Activated CD8-positive, alpha-beta memory T cell treated with anti-CD3 and anti-CD28 coated beads for 1 hour (primary cell): ENCODE measurements at places on chromosomes 7 and 10.
A peak's percentile ranks its signal among the peaks of the same experiment; 100 is the strongest.

DNA sequence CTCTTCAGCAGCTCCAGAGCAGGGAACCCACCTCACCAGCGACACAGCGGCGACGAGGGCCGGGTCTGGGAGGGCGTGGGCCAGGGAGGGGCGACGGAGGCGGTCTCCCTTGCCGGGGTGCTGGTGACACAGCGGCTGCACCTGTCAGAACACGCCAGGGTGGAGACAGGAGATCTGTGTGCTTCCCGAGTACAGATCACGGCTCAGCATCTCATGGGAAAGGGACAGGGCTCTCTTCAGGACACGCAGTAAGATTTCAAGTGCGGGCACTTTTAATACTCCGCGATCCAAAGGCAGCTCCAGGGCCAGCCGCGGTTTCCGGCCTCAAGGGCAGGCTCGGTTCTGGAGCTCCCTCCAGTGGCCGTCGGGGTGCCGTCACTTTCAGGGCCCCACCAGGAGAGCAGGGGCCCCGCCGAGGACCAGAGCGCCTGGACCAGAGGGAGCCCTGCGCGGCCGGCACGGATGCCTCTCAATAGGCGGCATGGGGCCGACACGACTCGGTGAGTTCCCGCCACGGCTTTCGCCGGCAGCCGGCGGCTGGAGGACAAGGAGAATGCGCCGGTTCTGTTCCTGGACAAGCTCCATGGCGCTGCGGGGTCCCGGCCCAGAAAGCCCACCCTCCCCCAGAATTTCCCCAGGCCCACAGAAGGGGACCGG lies 21.4 kb downstream of the GPR146 start:
- peak; percentile 73 for DNase-seq

DNA sequence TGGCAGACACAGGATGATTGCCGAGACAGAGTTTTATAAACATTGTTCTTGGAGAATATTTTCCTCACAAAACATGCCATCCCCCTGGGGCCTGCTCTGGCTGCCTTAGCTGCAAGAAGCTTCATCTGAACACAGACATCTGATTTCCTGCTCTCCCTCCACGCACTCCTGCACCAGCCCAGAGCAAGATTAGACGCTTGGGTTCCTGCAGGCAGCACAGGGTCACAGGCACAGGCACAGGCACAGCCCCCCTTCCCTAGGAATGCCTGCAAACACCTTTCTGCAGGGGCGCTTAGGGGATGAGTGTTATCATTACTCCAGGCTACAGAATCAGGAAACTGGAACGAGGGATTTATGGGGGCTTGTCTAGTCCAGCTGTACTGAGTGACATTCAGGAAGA lies 450.3 kb downstream of the GRID1 start:
- no peak for DNase-seq

- DNase-seq: no peak
Measured at GRCh38 chr7:94620703-94621118, 35.2 kb downstream of the SGCE start.

DNA sequence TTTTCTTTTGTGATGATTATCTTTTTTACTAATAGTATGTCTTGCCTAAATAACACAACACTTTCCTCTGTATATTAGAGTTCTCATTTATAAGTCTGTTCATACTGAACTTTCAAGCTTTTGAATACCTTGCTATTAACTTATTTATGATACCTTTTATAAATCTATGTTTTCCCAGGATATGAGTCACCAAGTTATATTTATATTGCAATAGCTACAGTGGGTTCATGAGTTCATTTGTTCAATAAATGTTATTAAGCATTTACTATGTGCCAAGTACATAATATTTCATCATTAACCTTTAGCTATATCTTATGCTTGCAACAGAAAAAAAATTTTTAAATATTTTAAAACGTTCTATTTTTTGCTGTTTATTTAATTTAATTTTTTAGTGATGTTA lies 18.3 kb downstream of the CLCN1 start:
- DNase-seq: no peak

DNA sequence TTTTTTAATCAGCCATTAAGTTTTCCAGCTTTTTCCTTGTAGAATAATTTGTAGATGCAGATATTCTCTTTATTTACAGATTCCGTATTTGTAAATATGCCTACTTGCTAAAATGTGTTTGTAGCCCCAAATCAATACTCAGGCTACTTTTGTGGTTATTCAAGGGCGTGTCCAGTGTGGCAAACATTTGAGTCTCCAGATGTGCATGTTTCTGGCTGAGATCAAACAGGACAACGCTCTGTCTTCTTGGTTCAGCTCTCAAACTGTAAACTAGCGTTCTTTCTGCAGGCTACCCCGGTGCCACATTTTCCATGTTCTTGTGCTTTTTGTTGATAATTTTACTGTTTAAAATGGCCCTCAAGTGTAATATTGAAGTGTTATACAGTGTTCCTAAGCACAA lies 16.2 kb upstream of the OR2A5 start:
- no peak for DNase-seq

GRCh38 chr7:37230221-37230620 lies 218.4 kb downstream of the ELMO1 start:
- DNase-seq: no peak

DNA sequence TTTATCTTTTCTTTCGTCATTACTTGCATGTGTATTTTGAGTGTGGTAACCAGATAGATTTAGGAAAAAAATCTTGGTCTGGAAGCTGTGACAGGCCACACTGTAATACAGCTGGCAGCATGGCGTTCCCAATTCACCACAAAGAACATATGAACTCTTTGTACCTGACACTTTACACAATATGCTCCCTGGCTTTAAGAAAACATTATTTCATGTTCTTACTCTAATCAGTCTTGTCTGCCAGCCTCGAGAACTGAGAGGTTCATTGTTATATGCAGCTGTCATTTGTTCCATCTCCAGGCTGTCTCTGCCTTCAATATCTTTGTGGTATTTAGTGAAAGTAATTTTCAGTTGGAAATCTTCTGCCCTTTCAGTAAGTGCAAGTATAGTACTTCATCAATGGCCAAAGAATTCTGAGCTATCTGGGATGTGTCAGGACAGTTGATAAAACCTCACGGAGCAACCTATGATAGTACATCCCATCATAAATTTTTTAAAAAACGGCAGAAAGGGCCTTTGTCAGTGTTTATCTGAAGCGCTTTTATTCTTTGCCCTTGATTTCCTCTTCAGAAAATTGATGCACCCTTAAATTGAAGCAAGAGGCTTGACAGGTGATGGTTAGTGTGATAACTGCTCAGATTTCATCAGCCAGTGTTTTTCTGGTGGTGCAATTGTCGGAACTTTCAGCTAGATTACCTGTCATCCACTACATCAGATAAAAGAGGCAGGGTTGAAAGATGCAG lies 146.3 kb upstream of the SP8 start:
- no peak for DNase-seq

DNA sequence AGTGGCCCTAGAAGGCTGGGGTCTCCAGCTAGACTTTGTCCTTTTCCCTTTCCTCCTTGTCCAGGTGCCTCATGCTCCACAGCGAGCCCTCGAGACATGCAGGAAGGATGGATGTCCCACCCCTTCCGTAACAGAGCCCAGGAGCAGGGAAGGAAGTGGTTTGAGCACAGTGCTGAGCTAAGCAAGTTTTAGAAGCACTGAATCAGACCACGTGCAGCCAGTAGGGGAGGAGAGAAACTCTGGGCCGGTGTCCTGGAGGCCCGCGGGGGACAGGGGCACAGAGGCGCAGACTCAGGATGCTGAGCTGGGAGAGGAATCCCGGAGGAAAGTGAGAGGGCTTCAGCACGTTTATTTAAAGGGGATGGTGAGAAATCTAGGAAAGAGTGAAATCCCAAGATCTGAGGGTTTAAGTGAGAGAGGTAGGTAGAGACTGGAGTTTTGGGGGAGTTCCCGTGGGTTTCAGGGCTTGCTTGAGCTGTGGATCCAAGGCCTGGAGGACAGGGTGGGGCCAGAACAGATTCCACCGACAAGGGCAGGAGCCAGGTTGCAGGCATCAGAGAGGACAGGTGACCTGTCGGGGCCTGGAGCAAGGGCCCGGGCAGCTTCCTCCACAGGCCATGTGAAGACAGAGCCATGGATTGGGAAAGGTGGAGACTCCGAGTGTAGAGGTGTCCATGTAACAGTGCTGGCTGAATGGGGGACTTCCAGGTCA lies 4.4 kb upstream of the IRF5 start:
- no peak for DNase-seq

GRCh38 chr7:5701085-5701914 lies 80.2 kb downstream of the RNF216 start:
- no peak for DNase-seq

DNA sequence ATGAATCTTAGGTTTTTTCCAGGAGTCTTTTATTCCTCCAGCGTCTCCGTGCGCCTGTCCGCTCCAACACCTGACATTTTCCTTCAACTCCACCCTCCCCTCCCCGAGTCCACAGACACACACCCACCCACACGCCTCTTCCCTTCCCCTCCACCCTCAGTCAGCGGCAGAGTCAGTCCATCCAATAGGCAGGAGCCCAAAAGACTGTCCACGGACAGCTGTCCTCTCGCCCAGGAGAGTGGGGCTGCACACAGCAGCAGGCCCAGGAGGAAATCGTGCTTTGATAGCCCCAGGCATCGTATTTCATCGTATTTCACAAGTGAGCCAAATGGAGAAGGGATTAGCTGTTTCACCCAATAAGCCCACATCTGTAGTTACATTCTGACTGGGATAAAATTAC lies 285.1 kb downstream of the ZEB1 start:
- DNase-seq: no peak

DNA sequence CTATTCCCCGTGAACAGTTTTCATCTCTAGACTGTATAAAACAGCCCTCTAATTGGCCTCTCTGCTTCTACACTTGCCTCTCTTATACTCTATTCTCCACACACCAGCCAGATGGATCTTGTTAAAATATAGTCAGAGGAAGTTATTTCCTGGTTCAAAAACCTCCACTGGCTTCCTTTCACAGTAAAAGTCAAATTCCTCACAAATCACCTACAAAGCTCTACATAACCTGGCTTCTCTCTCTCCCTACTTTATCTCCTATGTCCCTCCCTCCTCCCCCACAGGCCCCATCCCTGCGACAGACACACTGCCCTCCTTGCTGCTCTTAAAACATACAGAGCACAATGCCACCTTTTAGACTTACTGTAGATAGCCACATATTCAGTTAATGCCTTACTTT lies 60.1 kb downstream of the TPK1 start:
- no peak for DNase-seq

DNA sequence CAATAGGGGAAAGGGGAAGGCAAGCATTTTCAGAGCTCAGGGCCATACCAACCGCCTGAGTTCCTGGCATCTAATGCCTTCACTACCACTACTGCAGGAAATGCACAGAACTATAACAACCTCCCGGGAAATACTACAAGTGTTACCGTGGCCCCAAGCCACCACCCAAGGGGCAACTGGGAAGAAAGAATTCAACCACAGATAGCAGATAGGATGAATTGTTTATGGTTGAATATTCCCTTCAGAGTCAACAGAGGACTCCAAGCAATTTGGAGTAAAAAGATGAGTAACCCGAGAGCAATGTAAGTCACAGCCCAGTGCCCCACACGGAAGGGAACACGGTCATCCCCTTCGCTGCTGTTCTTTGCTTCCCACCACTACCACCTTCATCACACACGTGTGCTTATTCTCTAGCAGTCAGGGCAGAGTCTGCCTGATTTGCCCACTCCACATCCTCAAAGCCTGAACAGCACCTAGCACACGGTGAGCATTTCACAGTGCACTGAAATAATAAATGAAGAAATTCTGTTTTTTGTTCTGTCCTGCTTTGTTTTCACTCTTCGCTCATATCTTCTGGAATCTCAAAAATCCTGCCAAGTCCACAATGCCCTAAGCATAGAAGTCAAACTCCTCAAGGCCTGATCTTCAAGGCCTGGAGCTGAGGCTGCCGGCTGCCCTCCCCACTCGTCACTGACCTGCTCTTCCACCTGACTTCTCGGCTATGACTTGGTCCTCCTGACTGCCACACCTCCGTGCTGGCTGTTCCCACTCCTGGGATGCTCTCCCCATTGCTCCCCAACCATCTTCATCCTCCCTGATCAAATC lies 221.1 kb downstream of the KCNMA1 start:
- no peak for DNase-seq

- no peak for DNase-seq
Measured at GRCh38 chr10:58776568-58777318, 264.1 kb downstream of the BICC1 start.

- DNase-seq: no peak
Measured at GRCh38 chr7:26278770-26279169, 12.9 kb upstream of the SNX10 start.

GRCh38 chr10:60082341-60082740 lies 176.0 kb upstream of the CCDC6 start:
- no peak for DNase-seq

GRCh38 chr7:114086537-114086913 lies 167.7 kb upstream of the PPP1R3A start:
- no peak for DNase-seq

DNA sequence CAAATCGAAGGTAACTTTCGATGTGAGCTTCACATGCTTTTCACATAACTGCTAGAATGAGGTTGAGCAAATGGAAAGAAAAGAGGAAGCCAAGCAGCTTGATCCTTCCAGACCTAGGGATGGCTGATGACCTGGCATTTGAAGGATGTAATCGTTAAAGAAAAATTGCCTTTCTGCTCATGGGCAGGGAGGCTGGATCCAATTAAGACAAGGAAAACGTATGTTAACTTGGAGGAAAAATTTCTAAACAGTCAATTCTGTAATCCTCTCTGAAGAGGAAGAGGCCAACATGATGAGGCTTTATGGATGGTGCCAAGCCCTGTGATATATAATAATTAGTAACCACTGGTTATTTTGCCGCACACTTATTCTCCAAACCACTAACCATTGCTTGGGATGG lies 12.5 kb downstream of the GRK5 start:
- DNase-seq: no peak

- DNase-seq: no peak
Measured at GRCh38 chr10:102316421-102316820, 71.1 kb downstream of the GBF1 start.

DNA sequence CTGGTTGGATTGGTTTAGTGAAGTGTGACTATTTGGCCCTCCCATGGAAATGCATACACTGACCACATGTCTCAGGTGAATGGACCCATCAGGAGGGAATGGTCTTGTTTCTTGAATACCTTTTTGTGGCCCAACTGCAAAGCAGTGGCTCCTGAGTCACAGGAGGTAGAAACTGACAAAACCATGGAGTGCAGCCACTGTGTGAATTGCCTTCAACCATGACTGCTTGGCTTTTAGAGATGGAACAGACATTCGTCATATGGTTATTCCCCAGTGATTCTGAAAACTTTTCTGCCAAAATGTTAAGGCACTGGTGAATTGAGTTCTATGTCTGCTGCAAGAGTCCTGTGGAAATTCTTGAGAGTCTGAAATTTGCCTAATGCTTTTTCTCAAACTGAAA lies 64.7 kb downstream of the CDK14 start:
- no peak for DNase-seq

- no peak for DNase-seq
Measured at GRCh38 chr7:141700848-141701371, 1.1 kb downstream of the DENND11 start.

- DNase-seq: no peak
Measured at GRCh38 chr7:27148756-27149641, 1.4 kb upstream of the HOXA6 start.
